ENCODE measurements at places on chromosomes 5 and 9.

DNA sequence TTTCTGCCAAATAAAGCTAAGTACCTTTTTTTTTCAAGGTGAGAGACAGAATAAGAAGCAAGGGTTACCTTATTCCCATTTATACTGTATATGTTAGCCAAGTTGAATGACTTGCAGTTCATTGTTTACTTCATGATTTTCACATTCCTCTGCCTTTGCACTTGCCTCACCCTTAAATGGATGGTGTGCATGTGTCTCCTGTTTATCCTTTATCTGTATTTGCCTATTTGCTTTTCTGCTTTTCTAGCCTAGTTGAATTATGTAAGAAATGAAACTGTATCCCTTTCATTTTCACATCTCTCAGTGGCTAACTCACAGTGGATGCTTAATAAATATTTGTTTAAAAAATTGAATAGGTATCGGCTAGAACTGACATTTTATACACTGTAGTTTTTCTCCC is 200.8 kb upstream of the ST8SIA4 start:
- no peak for DNase-seq

DNA sequence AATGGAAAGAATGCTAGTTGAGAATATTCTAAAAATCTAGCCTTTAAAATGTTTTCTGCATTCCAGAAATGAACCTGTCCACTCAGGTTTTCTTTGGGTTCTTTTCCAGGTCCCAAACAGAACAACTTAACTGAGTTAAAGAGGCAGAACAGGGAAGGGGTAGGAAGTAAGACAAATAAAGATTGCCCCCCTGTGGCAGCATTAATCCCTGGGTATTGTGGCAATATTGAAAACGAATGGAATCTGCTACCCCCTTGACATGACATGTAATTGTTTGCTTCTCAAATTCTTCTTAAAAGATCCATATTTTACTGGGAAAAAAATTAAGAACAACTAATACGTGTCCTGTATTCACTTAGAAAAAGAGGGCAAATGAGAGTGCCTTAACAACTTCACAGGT is 9.3 kb upstream of the RBM22 start:
- DNase-seq, result no peak

GRCh38 chr5:2750026-2750757 is 1.3 kb downstream of the IRX2 start:
- DNase-seq, result no peak

- no peak for DNase-seq
Measured at GRCh38 chr9:9747787-9748186, 865.0 kb downstream of the PTPRD start.

DNA sequence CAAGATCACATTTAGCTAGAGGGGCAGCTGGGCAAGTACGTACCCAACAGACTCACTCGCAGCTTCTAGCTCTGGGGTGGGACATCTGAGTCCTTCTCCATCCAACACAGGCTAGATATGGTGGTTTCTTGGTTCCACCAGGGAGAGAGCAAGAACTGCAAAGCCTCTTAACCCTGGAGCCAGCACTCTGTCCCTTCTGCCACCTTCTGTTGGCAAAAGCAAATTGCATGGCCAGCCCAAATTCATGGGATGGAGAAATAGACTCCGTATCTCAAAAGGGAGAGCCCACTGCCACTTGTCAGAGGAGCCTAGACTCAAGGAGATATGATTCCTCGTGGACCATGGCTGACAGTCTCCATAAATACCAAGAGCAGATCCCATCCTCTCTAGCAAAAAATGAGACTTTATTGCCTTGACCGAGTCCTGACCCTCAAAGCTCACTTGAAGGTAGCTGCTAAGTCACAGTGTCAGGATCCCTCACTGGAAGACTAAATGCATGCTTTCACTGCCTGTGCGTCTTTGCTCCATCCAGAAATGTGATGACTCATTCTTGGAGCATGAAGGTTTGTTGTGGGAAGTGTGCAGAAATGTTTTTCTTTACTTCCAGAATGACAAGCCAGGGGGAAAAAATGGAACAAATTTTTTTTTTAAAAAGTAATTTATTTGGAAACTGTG is 28.8 kb upstream of the ROR2 start:
- no peak for DNase-seq
